Stimulated activated CD8-positive, alpha-beta memory T cell treated with anti-CD3 and anti-CD28 coated beads, Interleukin-15, amount 100 ng/mL, for 48 hours (primary cell): ENCODE measurements at places on chromosomes 11 and 22.
A peak's percentile ranks its signal among the peaks of the same experiment; 100 is the strongest.

- no peak for DNase-seq
Observed at GRCh38 chr22:37269936-37270678, 12.2 kb upstream of the CYTH4 start.

GRCh38 chr22:24205438-24206195, 24.3 kb downstream of the SUSD2 start:
- no peak for DNase-seq

- no peak for DNase-seq
Observed at GRCh38 chr11:102226702-102227490, 90.4 kb upstream of the BIRC3 start.

GRCh38 chr11:60867871-60868681, 734 bp downstream of the ZP1 start:
- DNase-seq, result no peak

DNA sequence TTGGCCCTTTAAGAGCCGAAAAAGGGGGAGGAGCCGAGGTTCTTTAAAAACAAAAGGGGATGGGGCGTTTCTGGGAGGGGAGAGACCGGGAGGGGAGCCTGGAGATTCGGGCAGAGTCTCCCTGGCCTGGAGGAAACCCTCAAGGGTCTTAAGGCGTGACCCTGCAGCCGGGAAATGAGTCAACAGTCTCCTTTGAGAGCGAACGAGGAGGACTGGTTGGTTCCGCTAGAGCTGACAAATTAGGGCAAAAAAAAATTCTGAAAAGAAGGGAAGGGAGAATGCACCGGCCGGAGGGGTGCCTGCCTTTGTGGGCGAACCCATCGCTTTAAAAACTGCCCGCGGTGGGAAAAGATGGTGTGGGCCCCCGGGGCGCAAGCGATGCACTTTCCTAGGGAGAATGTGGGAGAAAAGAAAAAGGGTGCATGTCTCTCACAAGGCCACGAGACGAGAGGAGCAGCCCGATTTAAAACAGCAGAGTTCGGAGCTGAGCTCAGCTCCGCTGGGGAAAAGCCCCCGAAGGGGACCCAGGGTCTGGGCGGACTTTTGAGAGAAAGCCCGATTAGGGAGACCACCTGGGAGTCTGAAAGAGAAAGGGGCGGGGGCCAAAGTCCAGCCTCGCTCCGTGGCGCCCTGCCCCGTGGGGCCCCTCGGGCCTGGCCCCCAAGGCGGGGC, 874 bp downstream of the ZFTA start:
- DNase-seq, result no peak

- DNase-seq, result no peak
Observed at GRCh38 chr11:64935359-64936081, at the start of gene GPHA2. Gene GPHA2 (minus strand): TSS chr11:64935893. CDS start chr11:64935460, 433 bp downstream.

GRCh38 chr11:69013009-69013951, at the start of gene MRGPRF:
Gene MRGPRF (minus strand): TSS chr11:69013246. CDS start chr11:69009901, 3,345 bp downstream.
- no peak for DNase-seq

DNA sequence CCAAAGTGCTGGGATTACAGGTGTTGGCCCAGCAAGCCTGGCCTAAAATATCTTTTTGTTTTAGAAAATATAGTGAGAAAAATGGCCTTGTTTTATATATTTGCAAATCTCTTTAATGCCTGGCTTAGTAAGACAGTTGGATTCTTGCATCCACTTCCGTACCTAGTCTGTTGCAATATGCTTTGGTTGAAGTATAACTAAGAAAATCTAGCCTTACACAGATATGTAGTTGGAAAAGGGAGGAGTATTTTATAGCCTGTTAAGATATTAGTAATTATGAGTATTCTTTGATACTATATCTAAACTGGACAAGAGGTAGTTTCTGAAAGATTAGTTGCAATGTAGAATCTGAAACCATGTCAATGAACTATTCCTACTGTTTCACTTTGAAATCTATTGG, 65.1 kb downstream of the ZNRF3 start:
- no peak for DNase-seq

- no peak for DNase-seq
Observed at GRCh38 chr11:33721426-33721825, 14.8 kb downstream of the CD59 start.

DNA sequence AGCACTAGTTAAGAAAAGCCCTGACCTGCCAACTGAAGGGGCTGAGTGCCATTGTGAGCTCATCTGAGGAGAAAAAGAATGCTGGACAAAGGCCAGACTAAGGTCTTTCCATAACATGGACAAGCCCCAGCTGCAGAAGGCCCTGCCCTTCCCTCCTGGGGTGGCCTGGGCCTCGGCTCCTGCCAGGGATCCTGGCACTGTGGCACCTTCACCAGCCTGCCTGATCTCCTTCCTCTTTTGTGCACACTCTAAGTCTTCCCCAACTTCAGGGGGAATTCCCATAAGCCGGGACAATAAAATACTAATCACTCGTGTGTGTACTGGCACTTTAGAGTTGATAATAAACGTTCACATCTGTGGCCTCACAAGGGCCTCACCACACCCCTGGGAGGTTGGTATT, 9.9 kb downstream of the TMPRSS13 start:
- DNase-seq, result no peak

- DNase-seq, result no peak
Observed at GRCh38 chr22:31398231-31398630, 1.2 kb upstream of the DRG1 start.

DNA sequence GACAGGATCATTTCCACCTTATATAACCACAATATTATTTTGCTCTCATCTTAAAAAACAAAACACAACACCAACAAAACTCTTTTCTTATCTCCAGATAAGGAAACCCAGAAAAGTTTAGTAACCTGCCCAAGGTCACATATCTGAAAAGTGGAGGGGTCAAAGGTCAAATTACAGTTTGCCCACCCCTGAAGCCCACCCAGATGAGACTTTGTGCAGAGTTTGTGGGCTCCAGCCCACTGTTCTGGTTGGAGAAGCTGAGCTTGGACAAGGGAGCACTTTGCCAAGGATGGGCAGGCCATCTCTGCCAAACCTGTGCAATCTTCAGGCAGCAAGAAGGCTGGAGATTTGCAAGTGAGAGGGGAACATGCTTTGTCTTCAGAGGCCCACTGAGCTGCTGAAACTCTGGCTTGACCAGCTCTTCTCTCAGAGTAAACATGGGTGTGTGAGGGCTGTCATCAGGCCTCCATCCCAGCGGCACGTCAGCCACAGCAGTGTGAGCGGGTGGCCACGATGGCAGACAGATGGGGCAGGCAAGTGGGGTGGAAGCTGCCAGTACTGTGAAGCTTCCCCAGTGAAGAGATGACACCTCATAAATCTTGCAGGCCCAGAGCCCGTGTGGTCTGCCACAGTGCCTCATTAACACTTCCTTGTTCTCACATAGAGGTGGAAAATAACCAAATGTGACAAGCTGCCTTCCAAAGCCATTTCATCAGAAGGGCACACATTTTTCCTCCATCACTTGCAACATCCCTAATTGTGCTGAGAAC, 111.8 kb downstream of the CCDC81 start:
- DNase-seq, result peak; percentile 16

DNA sequence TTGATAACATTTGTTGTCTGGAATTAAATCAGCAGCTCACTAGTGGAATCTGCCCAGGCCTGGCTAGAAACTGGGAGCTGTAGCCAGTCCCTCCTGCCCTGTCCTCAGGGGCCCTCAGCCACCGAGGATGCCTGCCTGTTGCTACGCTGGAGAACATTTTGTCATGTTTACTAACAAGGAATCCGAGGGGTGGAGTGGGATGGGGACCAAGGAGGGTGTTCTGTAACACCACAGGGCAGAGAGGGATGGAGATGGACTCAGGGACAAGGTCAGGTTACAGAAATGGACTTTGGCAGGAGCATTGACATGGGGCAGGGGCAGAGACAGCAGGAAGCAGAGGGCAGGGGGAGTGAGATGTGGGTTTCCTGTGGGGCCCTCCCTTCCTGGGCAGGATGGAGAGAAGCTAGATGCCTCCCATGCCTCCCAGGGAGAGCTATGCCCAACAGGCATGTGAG, 45.8 kb upstream of the AMPD3 start:
- no peak for DNase-seq

DNA sequence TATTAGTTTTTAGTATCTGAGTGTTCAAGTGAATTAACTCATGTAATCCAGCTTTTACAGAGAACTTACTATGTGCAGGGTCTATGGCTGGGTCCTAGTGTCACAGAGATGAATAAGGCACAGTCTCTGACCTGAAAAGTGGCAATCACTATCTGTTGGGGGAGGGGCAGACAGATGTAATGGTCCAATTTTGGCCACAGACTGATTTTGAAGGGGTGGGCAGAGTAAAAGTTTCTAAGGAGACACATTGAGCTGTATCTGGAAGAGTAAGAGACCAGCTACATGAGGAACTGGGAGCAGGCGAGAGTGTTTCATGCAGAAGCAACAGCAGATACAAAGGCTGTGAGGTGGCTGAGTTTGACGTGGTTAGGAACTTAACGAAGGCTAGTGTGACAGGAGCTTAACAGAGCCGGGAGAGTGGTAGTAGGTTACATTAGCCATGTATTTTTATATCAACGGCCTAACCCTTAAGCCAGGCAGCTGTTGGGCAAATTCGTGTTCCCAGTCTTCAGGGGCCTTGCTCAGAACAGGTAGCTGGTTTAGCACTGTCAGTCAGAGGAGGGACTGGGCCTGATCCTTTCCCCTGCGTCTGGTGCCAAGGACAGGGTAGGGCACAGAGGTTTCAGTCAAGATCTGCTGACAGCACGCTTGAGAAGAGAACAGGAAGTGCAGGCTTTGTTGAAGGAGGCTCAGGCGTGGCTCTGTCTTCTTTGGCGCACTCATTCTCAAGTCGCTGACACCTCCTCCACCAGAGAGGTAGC, 1.4 kb upstream of the STIM1 start:
- DNase-seq, result no peak

- DNase-seq, result no peak
Observed at GRCh38 chr11:104897891-104898684, at the start of gene CASP12. Gene CASP12 (minus strand): TSS chr11:104898460.

GRCh38 chr22:28025866-28026575, 107.0 kb upstream of the PITPNB start:
- DNase-seq, result no peak

DNA sequence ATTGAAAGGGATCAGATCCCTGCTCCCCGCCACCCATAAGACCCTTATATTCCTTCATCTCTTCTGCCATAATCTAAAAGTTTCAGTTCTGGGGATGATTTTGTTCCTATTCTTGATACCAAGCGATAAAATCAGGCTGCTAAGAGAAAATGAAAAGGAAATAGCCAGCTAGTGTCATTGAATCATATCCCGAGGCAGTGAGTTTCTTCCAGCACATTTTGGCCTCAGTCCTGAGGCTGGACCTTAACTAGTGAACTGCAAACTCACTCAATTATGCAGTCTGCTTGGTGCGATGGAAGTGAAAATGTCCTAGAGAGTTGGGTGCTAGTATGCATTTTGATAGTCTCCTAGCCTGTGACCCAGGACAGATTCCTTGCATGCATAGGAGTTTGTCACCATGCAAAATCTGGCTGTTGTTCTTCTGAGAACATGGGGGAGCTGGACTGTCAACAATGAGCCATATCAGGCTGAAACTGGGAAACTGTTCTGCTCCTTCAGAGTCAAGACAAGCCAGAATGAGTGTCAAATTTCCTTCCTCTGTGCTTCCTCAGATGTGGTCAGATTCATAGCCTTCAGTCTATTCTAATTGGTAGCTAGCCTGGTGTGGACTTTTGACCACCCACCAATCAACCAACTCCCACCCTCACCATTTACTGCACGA, 102.9 kb downstream of the CCDC81 start:
- no peak for DNase-seq

- no peak for DNase-seq
Observed at GRCh38 chr22:34812631-34813030, 253.3 kb upstream of the ISX start.

- DNase-seq, result no peak
Observed at GRCh38 chr22:26910845-26911244, 253.5 kb downstream of the MIAT start.

GRCh38 chr11:28833670-28834069, 725.5 kb downstream of the METTL15 start:
- DNase-seq, result no peak

GRCh38 chr11:70537576-70538571, 139.5 kb downstream of the CTTN start:
- no peak for DNase-seq

- DNase-seq, result no peak
Observed at GRCh38 chr11:91625495-91625894, 599.1 kb upstream of the FAT3 start.

GRCh38 chr11:85918910-85919794, 64.0 kb downstream of the CCDC83 start:
- DNase-seq, result no peak

GRCh38 chr11:81237139-81237538, 1496.5 kb downstream of the FAM181B start:
- no peak for DNase-seq

- no peak for DNase-seq
Observed at GRCh38 chr11:13923182-13923581, 39.3 kb upstream of the SPON1 start.

GRCh38 chr11:128246364-128246801, 341.0 kb downstream of the ETS1 start:
- DNase-seq, result no peak

GRCh38 chr11:19099093-19099492, 17.9 kb upstream of the ZDHHC13 start:
- DNase-seq, result no peak

GRCh38 chr22:39593066-39593930, 22.7 kb downstream of the CACNA1I start:
- DNase-seq, result no peak

DNA sequence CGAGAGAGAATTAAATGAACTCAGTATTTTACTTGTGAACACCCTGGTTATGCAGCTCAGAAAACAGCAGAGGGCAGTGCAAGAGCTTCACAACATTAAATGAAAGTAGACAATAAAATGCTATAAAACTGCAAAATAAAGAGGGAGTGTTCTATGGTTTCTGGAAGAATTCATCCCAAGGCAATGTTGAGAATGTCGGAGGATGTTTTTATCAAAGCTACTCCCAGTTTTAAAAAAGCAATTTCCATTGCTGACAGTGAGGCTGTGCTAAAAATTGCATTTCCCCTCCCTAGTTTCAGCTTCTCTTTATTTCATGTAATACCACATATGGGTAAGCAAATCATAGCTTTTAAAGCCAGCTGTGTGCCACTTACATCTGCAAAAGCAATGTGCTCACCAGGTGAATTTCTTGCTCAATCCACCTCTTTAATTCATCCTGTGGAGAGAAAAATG, 296.8 kb downstream of the RAB38 start:
- DNase-seq, result no peak

DNA sequence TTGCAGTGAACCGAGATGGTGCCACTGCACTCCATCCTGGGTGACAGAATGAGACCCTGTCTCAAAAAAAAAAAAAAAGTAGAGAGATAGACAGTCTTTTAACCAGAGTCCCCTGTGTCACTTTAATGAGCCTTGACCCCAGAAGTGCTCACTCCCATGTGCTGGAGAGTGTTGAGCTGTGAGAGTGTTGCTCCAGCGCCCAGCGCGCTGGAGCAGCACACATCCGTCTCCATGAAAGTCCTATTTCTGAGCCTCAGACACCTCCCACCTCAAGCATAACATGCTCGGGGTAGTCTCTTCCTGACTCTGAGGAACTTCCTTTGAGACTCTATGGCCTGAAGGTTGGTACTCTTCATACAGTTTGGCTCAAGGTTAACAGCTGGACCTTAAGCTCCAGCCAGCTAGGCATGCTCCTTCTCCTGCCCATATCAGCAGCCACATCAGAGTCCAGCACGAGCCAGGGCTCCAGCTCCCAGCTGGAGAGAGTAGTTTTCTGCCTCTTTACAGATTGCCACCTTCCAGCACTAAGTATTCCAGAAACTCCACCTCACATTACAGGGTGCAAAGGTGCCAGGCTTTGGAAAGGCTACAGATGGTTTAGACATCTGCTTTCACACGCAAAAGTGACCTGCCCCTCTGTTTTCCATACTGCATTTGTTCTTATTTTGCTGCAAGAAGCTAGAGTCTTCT, 29.4 kb upstream of the UBASH3B start:
- DNase-seq, result no peak

GRCh38 chr22:23782252-23782651, 4.5 kb upstream of the SMARCB1 start:
- no peak for DNase-seq
